HFFc6 (cell line): ENCODE measurements at places on chromosomes 5 and 9.

GRCh38 chr5:55681301-55681700, 30.8 kb downstream of the SLC38A9 start:
- DNase-seq: no peak

DNA sequence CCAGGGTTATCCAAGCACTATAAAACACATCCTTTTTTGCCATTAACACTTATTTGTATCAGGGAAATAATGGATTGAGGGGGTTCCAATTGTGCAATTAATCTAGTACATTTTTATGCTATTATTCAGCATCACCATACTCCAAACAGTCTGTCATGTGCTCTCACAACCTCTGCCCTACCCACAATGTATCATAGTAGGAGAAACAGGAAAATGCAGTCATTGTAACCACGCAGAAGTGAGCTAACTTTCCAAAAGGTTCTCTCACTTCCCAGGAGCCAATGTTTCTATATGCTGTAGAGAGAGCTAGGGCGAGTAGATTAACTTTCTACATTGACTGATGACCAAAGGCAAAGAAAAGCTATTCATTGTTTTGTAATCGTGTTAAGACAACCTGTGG, 29.8 kb downstream of the DAB2 start:
- peak; percentile 68 for DNase-seq

DNA sequence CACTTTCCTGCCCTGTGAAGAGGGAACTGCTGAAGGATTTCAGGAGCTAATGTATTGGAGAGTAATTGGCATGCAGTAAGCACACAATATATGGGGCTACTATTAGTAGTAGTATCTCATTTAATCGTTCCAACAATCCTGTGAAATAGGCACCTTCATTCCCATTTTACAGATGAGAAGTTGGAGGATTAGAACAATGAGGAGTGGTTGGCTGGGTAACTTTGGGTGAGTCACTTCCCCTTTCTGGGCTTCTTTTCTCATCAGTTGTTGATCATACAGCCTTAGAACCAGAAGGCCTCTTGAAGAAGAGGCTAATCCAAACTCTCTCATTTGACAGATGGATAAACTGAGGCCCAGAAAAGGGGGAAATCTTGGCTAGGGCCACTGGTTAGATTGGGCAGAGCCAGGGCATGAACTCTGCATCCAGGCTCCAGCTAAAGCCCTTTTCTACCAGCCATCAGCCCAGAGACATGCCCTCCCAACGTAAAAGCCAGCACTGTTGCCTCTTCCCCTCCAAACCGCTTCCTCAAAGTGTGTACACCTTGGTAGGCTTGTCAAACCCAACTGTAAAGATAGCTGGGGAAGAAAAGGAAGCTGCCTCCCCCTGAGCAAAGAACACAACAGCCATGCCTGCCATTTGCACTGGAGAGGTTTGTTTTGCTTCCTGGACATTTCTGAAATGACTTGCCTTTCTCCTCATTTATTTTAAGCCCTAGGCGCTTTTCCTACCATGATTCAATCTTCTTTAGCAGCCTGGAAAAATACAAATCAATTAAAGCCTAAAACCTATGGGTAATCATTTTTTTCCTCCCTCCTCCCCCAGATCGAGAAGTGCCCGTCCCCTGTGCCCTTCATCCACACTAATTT, 992 bp downstream of the SPACA9 start:
- DNase-seq: no peak

DNA sequence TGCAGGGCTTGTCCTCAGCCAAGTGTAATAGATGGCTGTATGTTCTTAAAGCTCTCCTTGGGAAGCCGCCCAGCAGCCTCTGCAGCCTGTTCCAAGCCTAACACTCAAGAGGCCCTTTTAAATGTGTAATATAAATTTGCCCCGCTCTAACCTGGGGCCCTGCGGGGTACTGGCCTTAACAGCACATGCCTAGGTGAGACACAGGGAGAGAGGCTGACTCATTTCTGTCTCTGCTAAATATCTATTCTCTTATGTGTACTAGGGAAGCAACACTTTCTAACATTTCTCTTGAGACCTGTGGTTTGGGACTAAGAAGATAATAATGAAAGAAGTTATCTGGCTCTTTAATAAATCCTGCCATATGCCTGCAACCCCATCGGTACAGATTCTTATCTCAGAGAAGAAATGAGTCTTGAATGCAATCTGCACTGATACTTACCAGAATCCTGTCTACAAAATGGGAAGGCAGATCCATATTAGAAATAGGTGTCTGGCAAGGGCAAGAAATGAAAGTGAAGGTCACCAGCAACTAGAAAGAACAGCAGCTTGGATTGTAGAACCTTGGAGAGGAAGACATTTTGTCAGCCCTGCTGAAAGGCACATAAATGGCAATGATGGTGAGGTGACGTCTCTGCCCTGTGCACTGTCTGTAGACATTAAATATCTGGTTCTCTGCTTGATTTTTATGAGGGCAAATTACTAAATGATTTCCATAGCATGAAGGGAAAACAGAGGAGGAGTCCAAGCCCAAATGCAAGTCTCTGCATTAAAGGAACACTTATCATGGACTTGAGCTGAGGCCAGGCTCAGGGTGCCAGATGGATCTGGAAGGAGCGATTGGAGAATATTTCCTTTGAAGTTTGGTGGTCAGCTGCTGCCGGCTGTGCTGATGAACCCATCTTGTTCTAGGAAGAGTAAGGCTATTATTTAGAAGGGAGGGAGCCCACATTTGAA, 14.5 kb upstream of the TGFBI start:
- DNase-seq: peak; percentile 40

- no peak for DNase-seq
Measured at GRCh38 chr9:76985581-76985980, 33.9 kb upstream of the FOXB2 start.

DNA sequence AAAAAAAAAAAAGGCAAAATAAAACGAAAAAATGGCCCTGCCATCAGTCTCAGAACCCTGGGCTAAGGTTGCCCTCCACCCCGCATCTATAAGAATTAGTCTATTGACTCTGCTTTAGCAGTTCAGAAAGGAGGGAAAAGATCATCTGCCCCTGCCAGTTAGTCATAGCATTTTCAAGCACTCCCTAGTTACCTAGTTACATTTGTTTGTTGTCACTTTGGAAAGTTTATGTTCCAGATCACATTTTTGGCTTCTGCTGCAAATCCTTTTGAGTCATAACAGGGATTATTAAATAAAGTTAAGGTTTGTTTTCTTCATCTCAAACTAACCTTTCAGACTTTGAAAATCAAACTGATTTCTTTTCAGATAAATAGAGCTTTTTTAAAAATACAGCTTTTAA, 52.1 kb downstream of the AQP7 start:
- DNase-seq: peak; percentile 89

DNA sequence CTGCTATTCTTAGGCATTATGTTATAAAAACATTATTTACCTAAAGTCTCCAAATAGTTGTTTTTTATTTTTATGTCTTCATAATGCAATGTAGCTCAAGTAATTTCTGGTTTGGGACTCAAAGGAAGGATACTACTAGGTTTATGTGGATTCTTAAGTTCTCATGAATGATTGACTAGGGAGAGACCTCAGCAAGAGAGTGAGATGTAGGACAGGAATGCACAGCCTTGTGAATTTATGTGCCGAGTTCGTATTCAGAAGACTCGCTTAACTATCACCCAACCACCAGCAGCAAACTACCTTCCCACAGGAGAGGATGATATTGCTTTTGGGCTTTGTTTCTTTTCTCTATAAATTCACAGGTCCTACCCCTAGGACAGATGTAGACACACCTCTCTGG, 282.9 kb downstream of the ARHGEF28 start:
- DNase-seq: no peak
